ENCODE measurements at places on chromosomes 4 and X. TPM values are rescaled to one million over a fixed set of nuclear protein-coding genes. Genes with fewer than 3 reads are reported as not detected.

PLK4 gene
- 21.6 TPM for total RNA-seq

- peak; percentile 54 for DNase-seq
Measured at GRCh38 chr4:40629401-40630334, at the start of gene RBM47. TSS of gene RBM47 (minus strand) at chr4:40629864. CDS start at chr4:40438893, 190,971 bp downstream.

ASB12 gene
- total RNA-seq: 0.21 TPM

NDP gene
- 2.5 TPM for total RNA-seq

PTCHD1 gene
- 6.0 TPM for total RNA-seq

GAGE12H gene
- total RNA-seq: not detected

GRCh38 chr4:153058671-153059060, 122.5 kb downstream of the FHDC1 start:
- no peak for DNase-seq

- no peak for DNase-seq
Measured at GRCh38 chrX:39630344-39630743, 467.4 kb downstream of the BCOR start.
